ENCODE measurements at places on chromosomes 7 and 10.

GRCh38 chr7:43021431-43021830 is 89.3 kb downstream of the MRPL32 start:
- no peak for DNase-seq

GRCh38 chr10:4909118-4909517 is 54.1 kb upstream of the AKR1C1 start:
- DNase-seq = no peak

GRCh38 chr10:66929375-66929774 is 3.5 kb downstream of the LRRTM3 start:
- DNase-seq = no peak

DNA sequence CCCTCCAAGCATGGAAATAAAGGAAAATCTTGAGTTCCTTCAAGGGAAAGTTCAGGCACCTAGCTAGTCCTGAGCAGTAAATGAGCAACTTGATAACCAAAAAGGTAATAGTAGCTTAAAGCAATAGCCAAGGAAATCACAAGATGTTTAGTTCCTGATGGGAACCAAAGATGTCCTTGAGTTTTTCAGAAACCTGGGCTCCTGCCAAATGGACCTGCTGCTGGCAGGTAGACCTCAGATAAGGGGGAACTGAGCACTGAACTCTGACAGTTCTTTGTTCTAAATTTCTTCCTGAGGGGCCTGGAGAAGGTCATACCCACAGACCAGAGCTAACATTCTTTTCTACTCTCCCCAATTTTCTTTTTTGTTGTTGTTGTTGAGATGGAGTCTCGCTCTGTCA is 48.5 kb downstream of the TMEM130 start:
- no peak for DNase-seq

- no peak for DNase-seq
Observed at GRCh38 chr7:153444641-153445040, 607.6 kb upstream of the DPP6 start.

GRCh38 chr7:153852261-153852660 is 199.9 kb upstream of the DPP6 start:
- no peak for DNase-seq

DNA sequence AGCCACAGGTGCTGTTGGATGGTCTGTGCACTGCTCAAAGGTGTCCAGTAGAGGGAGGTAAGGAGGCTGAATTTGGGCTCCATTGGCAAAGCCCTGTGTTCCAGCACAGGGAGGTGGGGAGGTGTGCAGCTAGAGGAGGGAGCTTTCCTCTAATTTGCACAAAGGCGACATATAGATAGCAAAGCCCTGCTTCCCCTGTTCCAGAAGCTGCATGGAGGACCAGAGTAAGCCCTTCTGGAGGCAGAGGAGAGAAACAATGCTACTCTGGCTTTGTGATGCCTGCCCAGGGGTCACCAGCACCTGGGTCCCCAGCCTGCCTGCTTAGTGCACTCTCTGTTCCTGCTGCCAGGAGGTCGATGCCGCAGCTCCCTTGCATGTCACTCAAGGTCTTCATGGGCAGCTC is 3.4 kb upstream of the ARHGAP22 start:
- DNase-seq = no peak

DNA sequence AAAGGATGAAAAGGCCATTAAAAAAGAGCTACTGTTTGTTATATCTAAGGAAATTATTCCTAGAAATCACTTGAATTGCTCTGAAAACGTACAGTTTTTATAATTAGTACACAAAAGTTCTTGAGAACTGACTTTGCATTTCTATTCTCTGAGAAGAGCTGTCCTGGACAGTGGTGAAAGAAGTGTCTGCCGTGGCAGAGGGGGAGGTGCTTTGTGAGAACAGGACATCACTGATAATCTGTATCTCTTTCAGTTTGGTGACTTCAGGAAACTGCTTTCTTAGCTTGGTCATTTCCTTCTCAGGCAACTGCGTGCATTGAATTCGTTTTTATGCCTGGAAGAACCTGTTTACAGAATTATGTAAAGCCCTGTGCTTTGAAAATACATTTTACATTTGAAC is 52.1 kb downstream of the POLL start:
- DNase-seq = no peak

GRCh38 chr10:116732573-116732972 is 9.8 kb downstream of the HSPA12A start:
- no peak for DNase-seq

DNA sequence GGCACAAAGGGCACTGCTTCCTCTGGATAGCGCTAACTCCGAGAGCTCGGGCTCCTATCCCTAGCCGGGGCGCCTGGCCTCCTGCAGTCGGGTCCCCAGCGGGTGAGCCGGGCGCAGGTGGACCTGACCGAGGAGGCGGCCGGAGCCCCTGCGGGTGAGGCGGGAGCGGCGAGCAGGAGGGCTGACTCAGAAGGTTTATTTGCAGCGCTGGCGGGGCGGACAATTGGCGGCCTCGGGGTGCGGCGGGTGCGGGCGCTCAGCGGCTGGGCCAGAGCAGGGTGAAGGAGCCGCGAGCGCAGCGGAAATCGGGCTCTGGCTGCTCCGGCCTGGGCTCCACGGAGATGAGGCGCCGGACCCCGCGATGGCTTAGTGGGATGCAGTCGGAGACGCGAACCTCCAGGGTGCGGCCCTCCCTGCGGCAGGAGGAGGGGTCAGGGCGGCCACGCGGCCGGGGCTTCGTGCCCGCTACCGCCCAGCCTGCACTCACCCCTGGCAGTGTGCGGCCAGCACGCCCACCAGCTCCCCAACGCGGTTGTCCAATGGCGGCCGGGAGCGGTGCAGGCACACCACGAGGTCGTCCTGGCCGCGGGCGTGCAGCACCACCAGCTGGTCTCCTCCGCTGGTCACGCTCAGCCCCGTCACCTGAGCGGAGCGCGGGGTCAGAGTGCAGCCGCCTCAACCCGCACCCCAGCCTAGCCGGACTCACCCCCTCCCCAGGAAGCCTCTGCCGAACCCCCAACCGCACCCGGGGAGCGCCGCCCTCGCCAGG is 16.1 kb downstream of the MYO1G start:
- DNase-seq = no peak

- no peak for DNase-seq
Observed at GRCh38 chr10:46307281-46308112, 20.7 kb downstream of the ANTXRL start.

DNA sequence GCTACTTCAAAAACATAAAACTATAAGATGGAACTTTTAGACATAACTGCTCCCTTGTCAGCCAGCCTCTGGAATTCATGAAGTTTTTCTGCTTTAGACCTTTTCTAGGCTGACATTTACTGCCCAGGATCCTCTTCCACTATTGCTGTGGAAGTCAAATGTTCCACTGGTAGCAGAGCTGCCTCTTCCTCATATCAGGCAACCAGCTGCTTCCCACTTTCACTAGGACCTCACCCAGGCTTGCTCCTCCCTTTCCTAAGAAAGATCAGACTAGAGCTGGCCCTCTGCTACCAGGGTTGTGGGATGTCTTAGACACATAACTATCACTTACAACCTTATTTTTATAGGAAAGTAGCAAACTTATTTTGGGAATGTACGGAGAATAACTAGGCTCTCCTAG is 121.5 kb downstream of the CTTNBP2 start:
- DNase-seq = no peak

- DNase-seq = no peak
Observed at GRCh38 chr10:60096761-60097513, 190.6 kb upstream of the CCDC6 start.

- DNase-seq = no peak
Observed at GRCh38 chr7:99116144-99116543, 27.8 kb downstream of the SMURF1 start.

DNA sequence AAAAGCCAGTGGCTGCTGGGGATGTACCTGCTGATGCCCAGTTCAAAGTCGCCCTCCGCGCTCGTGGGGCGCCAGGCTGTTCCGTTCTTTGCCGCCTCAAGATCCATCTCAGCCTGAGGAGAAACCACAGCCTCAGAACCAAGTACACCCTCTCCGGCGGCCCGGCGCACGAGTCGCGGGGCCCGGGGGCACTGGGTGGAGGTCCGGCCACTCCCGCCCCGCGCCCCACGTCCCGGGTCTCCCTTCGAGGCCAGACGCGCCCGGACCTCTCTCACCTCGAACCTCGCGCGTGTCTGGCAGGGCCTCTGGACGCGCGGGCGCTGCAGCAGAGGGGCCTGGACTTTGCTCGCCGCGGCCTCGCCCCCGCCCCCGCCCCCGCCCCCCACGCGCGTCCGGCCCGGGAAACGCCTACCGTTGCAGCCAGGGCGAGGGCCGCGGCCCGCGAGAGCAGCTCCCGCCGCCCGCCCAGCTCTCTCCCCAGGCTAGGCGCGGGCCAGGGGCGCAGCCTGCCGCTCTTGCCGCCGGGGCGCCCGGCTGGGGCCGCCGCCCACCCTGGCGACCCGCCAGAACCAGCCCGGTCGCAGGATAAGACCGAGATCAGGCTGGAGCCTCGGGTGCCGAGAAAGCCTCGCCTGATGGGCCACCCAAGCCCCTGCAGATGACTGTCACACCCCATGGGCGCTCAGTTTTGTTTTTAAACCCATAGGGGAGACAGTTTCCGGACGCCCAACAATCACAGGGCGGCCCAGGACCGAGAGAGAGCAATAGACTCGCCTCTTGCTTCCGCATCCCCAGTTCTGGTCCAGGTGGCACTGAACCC is at the start of gene ABCB4:
Gene ABCB4, minus strand, starts transcription at position 322 of the 820 bp plus-strand sequence. Its CDS starts 215 bp downstream, at position 107.
- no peak for DNase-seq

DNA sequence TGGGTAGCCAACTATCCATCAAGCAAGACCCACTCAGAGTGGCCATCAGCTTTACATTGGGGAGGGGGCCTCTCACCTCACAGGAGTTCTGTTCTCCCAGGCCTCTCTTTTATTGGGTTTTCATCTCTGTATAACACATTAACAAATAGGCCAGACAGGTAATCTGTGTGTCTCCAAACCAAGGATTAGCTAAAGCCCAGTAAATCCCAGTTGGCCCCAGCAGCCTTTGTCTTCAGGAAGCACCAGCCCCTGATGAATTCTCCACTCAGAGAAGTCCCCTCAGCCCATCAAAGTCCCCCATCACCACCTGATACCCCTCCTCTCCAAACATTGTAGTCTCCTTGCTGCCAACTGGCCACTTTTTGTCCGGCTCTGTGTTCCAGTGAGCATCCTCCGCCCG is 16.9 kb upstream of the SLF2 start:
- DNase-seq = no peak

GRCh38 chr10:20162123-20162522 is 345.9 kb downstream of the PLXDC2 start:
- no peak for DNase-seq

- no peak for DNase-seq
Observed at GRCh38 chr10:20228729-20229128, 412.5 kb downstream of the PLXDC2 start.

DNA sequence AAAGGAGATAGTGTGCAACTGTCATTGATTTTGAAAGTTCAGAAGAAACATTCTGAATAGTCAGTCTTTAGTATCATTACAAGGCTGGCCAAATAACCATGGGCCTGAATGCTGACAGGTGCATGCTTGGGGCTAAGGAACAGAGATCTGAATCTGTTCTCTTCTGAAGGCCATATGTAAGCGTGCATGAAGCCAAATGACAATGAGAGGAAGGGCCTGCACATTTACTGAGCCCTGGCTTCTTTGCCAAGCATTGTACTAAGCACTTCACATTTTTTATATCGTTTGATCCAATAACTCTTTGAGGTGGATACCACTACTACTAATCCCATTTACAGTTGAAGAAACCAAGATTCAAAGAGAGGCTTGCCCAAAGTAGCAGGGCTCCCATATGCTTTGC is 22.5 kb upstream of the TIAL1 start:
- DNase-seq = no peak

DNA sequence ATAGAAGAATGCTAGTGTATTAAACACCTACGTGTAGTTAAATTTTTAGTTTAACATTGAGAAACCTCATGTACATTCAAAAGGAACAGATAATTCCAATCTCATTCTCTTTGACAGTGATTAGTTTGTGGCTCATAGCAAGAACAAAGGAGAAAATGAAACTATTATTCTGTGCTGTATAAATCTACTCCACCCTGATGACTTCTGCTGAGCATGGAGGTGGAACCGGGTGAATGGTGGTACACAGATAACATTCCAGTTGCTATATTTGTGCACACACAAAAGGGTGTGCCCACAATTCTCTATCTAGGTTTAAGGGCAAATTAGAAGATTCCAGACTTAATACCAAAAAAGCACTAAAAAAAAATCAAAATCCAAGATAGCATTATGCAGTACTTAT is 17.0 kb upstream of the RALA start:
- no peak for DNase-seq

DNA sequence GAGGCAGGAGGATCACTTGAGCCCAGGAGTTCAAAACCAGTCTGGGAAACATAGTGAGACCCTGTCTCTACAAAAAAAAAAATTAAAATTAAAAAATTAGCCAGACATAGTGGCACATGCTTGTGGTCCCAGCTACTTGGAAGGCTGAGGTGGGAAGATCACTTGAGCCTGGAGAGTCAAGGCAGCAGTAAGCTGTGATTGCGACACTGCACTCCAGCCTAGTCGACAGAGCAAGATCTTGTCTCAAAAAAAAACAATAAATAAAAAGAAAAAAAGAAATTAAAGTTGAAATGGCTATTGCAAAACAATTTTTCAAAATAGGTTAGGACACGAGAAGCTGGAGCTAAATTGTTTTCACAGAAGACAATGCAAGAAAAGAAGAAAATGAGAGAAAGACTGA is 379.0 kb upstream of the RNF32 start:
- DNase-seq = no peak

- no peak for DNase-seq
Observed at GRCh38 chr7:82633592-82633991, 190.0 kb upstream of the CACNA2D1 start.

DNA sequence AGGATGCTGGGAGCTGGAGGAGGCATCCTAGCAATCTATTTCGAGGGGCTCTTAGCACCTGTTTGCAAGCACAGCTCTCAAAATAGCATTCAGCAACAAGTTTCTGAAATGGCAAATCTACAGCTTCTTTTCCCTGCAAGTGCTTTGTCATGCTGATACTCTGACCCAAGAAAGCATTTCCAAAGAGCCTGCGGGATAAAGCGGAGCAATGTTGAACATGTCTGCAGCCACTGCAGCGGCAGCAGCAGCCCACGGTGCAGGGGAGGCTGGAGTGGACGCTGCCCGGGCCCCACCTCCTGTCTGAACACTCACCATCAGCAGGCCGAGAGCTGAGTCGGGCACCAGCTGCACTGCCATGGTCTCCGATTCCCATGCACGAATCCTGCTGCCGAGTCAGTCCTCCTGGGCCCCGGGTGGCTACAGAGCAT is 964 bp downstream of the FRMD4A start:
- DNase-seq = no peak

- no peak for DNase-seq
Observed at GRCh38 chr10:61792097-61792716, 109.3 kb upstream of the ARID5B start.

Measured in stimulated activated CD8-positive, alpha-beta memory T cell treated with anti-CD3 and anti-CD28 coated beads, Interleukin-7, amount 100 ng/mL, for 24 hours (primary cell).